ENCODE measurements at places on chromosomes 16 and 17.

DNA sequence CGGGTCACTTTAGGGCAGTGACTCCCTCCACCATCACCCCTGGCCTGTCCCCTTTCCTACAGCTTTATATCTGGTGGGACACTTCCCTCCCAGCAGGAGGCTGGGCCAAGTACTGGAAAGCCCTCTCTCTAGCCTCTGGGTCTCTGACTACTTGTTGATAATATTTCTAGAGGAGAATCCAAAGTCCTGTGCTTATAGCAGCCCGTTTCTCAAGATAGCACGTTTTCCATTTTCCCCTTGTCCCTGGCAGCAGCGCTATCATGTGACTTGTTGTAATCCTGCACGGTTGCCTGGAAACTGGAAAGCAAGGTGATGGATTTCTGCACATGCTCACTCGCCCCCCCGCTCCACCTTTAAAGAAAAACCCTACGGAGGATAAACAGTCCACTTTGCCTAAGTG lies 3.3 kb upstream of the AXIN2 start:
- no peak for DNase-seq

- DNase-seq: no peak
Measured at GRCh38 chr17:59377410-59377809, 46.0 kb downstream of the YPEL2 start.

DNA sequence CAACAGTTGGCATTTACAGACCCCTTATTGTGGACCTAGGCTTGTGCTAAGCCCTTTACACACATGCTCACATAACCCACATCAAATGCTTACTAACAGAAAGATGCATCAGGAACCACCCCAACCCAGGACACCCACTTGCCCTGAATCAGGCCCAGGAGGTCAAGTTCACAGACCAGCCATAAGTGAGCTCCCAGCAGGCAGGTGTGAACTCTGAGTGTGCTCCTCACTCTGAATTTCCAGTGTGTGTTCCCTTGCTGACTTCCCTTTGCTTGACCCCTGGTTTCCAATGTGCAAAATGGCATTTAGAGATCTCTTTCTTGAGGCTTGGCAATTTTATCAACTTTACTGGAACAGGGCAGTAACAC lies 87.0 kb downstream of the BMERB1 start:
- no peak for DNase-seq

- DNase-seq: no peak
Measured at GRCh38 chr16:68978303-68978954, 127.0 kb upstream of the HAS3 start.

- DNase-seq: no peak
Measured at GRCh38 chr16:88423448-88423850, 29.6 kb upstream of the ZFPM1 start.

DNA sequence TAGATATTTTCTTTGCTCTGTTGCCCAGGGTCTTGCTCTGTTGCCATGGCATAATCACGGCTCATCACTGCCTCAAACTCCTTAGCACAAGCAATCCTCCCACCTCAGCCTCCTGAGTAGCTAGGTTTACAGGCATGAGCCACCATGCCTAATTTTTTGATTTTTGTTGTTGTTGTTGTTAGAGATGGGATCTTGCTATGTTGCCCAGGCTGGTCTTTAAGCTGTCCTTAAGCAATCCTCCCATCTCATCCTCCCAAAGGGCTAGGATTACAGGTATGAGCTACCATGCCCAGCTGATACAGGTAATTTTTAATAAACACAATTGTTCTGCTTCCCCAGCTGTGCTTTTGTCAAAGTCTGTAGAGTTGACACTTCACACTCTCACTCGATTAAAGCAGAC lies 159.3 kb downstream of the PARN start:
- DNase-seq: no peak

DNA sequence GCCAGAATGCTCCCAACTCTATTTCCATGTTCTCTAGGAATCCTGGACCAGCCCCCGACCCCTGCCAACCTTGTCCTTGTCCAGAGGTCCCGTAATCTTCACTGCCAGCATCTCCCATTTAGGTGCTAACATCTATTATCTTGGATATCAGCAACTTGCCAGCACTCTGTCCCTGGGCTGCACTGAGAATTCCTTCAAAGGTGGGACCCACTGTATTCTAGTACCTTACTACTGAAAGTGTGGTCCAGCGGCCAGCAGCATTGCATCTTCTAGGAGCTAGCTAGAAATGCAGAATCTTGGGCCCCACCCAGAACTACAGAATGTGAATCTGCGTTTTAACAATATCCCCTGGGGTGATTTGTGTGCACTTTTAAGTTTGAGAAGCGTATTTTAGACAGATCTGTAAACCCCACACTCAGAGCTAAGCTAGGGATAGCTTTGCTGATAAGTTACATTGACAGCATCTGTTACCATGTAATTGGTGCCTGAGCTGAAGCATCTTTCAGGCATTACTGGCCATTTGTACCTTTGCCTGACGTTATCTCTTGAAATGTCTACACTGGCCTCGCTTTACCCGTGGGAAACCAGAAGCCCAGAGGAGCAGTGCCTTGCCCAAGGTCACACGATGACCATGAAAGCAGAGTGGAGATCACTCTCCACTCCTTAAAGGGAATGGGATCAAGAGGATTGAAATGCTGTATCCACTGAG lies 8.3 kb downstream of the ABAT start:
- DNase-seq: no peak
